ENCODE measurements at places on chromosomes 16 and 17.

DNA sequence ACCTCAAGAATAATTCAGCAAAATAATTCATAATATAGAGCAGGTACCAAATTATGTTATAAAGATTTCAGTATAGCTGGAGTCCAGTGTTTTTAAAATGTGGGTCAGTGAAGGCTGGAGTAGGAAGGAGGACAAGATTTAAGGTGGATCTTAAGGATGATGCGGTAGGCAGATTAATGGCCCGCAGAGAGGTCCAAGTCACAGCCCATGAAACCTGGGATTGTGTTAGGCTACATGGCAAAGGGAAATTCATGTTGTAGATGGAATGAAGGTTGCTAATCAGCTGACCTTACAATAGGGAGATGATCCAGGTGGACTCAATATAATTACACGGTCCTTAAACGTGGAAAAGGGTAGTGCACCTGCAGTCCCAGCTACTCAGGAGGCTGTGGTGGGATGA is 6.2 kb upstream of the IRF8 start:
- H3K27me3 ChIP-seq: peaks cover 95% of the 10 kb centered on the region
- H3K36me3 ChIP-seq: no peaks in the 10 kb centered on the region
- no peak for DNase-seq
- H3K4me1 ChIP-seq: peaks cover 9% of the 10 kb centered on the region
- no peak overlapping the region for H3K27ac ChIP-seq
- no peak overlapping the region for H3K4me3 ChIP-seq

- H3K4me3 ChIP-seq: no peak overlapping the region
- no peak for DNase-seq
- H3K27ac ChIP-seq: no peak overlapping the region
- H3K36me3 ChIP-seq: no peaks in the 10 kb centered on the region
Observed at GRCh38 chr16:13036600-13036999, 135.2 kb downstream of the SHISA9 start.

GRCh38 chr17:51064061-51064735 is 56.5 kb downstream of the SPAG9 start:
- no peaks in the 10 kb centered on the region for H3K4me1 ChIP-seq
- H3K27ac ChIP-seq: no peak overlapping the region
- H3K4me3 ChIP-seq: no peak overlapping the region
- H3K36me3 ChIP-seq: no peaks in the 10 kb centered on the region
- no peaks in the 10 kb centered on the region for H3K27me3 ChIP-seq

- peaks cover 27% of the 10 kb centered on the region for H3K4me1 ChIP-seq
- no peak overlapping the region for H3K27ac ChIP-seq
- H3K36me3 ChIP-seq: peaks cover 6% of the 10 kb centered on the region
- no peaks in the 10 kb centered on the region for H3K27me3 ChIP-seq
- H3K4me3 ChIP-seq: no peak overlapping the region
Observed at GRCh38 chr17:75630071-75630917, 2.9 kb upstream of the SMIM5 start.

- H3K36me3 ChIP-seq: no peaks in the 10 kb centered on the region
- no peaks in the 10 kb centered on the region for H3K4me1 ChIP-seq
- H3K27ac ChIP-seq: no peak overlapping the region
- H3K4me3 ChIP-seq: no peak overlapping the region
- no peaks in the 10 kb centered on the region for H3K27me3 ChIP-seq
Observed at GRCh38 chr16:26649381-26650045, 417.2 kb upstream of the C16orf82 start.

GRCh38 chr17:57401556-57402488 is 145.5 kb downstream of the MSI2 start:
- H3K36me3 ChIP-seq: no peaks in the 10 kb centered on the region
- H3K27me3 ChIP-seq: no peaks in the 10 kb centered on the region
- no peak overlapping the region for H3K4me3 ChIP-seq
- H3K27ac ChIP-seq: no peak overlapping the region
- DNase-seq: no peak
- no peaks in the 10 kb centered on the region for H3K4me1 ChIP-seq

- no peaks in the 10 kb centered on the region for H3K27me3 ChIP-seq
- H3K4me3 ChIP-seq: no peak overlapping the region
- no peaks in the 10 kb centered on the region for H3K36me3 ChIP-seq
Observed at GRCh38 chr16:49886554-49887094, 30.7 kb upstream of the ZNF423 start.

GRCh38 chr17:45992175-45992574 is 6.9 kb upstream of the STH start:
- H3K4me1 ChIP-seq: peaks cover 9% of the 10 kb centered on the region
- no peaks in the 10 kb centered on the region for H3K27me3 ChIP-seq

GRCh38 chr16:66605177-66605978 is 874 bp downstream of the CMTM3 start:
- peak overlapping the region; percentile 91 for H3K27ac ChIP-seq
- no peak for DNase-seq
- H3K36me3 ChIP-seq: peaks cover 17% of the 10 kb centered on the region

GRCh38 chr16:67528870-67529581 is 397 bp downstream of the RIPOR1 start:
- H3K4me3 ChIP-seq: peak overlapping the region; percentile 87
- no peaks in the 10 kb centered on the region for H3K27me3 ChIP-seq
- peak overlapping the region; percentile 91 for H3K27ac ChIP-seq
- peaks cover 23% of the 10 kb centered on the region for H3K4me1 ChIP-seq
- no peaks in the 10 kb centered on the region for H3K36me3 ChIP-seq

DNA sequence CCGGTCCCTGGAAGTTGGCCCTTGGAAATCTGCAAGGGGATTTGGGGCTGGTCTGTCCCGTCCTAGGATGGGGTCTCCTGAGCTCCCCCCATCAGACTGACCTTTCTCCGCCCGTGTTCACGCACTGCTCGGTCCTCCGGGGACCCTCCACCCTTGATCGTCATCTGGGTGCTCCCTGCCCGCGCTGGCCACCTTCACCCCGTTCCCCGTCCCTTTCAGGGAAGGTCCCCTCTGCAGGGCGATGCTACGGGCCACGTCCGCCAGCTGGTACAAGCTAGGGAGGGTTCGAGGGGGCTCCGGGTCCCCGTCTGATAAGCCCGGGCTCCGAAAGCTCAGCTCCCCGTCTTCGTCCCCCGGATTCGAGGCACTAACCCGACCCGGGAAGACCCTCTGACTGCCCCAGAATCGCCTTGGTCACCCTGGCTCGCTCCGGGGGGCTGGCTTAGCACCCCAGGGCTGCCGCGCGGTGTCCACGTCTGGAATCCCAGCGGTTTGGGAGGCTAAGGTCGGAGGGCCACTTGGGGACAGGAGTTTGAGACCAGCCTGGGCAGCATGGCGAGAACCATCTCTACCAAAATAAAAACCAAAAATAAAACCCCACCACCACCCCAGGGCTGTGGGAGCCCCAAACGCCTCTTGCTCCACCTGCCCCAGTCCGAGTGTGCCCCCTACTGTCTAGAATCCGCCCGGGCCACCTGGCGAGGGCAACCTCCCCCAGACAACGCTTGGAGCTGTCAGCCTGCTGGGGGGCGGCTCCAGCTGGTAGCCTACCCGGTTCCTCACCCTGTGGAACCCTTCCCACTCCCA is 1.1 kb upstream of the SLC43A2 start:
- H3K4me1 ChIP-seq: peaks cover 20% of the 10 kb centered on the region
- H3K27me3 ChIP-seq: no peaks in the 10 kb centered on the region
- H3K36me3 ChIP-seq: no peaks in the 10 kb centered on the region
- H3K27ac ChIP-seq: peak overlapping the region; percentile 95
- DNase-seq: no peak
- peak overlapping the region; percentile 60 for H3K4me3 ChIP-seq

- no peak for DNase-seq
- H3K27me3 ChIP-seq: no peaks in the 10 kb centered on the region
- peak overlapping the region; percentile 85 for H3K27ac ChIP-seq
- H3K36me3 ChIP-seq: peaks cover 39% of the 10 kb centered on the region
- peak overlapping the region; percentile 92 for H3K4me3 ChIP-seq
- peaks cover 6% of the 10 kb centered on the region for H3K4me1 ChIP-seq
Observed at GRCh38 chr17:49414271-49414621, 436 bp downstream of the PHB1 start.

DNA sequence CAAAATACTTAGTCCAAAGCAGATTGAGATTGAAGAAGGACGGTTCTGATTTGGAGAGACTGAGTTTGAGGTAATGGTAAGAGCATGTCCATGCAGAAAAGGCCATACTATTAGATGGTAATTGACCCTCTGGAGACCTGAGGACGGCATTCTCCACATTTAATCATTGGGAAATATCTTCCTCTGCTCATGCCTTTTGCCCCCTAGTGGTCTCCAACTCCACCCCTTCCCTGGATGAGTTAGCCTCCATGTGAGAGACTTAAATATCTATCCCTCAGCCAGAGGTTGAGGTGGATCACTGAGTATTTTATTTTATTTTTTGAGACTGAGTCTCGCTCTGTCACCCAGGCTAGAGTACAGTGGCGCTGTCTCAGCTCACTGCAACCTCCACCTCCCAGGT is 10.4 kb upstream of the OR3A1 start:
- H3K27me3 ChIP-seq: no peaks in the 10 kb centered on the region
- no peak for DNase-seq
- no peak overlapping the region for H3K27ac ChIP-seq

DNA sequence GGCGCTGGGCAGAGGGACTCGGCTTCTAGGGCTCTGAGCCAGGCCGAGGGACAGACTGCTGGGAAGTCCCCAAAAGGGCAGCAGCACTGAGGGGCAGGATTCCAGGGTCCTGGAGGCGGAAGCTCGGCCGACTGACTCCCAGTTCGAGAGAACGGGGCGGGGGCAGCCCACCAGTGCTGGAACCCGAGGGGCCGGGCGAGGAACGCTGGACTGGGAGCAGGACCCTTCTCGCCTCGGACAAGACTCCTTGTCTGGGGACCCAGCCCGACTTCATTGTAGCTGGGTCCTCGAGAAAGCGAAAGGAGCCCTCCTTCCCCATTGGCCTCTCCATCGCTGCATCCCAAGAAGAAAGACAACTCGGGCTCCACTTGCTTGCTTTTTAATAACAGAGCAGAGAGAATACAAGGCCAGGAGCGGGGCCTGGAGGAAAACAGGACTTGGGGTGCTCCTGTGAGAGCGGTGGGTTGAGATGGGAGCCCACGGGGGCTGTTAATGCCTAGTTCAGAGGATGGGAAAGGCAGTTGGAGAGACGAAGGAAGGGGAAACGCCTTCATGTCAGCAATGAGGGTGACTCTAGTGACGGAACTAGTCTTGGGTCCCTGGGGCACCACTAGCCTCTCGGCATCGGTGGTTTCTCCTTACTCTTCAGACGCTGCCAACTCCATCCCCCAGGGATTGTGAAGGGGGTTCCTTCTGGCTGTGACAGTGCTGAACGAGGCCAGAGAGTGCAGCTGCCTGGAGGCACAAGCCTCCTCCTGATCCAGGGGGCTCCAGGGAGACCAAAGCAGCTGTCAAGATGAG is 492 bp upstream of the CAMTA2 start:
- no peaks in the 10 kb centered on the region for H3K36me3 ChIP-seq
- H3K4me1 ChIP-seq: peaks cover 23% of the 10 kb centered on the region
- no peak for DNase-seq
- peak overlapping the region; percentile 98 for H3K27ac ChIP-seq
- no peaks in the 10 kb centered on the region for H3K27me3 ChIP-seq
- H3K4me3 ChIP-seq: peak overlapping the region; percentile 99

GRCh38 chr17:40345161-40345993 is 19.2 kb downstream of the GJD3 start:
- H3K36me3 ChIP-seq: no peaks in the 10 kb centered on the region
- DNase-seq: no peak
- H3K4me1 ChIP-seq: peaks cover 81% of the 10 kb centered on the region
- H3K27me3 ChIP-seq: no peaks in the 10 kb centered on the region
- H3K4me3 ChIP-seq: peak overlapping the region; percentile 73

DNA sequence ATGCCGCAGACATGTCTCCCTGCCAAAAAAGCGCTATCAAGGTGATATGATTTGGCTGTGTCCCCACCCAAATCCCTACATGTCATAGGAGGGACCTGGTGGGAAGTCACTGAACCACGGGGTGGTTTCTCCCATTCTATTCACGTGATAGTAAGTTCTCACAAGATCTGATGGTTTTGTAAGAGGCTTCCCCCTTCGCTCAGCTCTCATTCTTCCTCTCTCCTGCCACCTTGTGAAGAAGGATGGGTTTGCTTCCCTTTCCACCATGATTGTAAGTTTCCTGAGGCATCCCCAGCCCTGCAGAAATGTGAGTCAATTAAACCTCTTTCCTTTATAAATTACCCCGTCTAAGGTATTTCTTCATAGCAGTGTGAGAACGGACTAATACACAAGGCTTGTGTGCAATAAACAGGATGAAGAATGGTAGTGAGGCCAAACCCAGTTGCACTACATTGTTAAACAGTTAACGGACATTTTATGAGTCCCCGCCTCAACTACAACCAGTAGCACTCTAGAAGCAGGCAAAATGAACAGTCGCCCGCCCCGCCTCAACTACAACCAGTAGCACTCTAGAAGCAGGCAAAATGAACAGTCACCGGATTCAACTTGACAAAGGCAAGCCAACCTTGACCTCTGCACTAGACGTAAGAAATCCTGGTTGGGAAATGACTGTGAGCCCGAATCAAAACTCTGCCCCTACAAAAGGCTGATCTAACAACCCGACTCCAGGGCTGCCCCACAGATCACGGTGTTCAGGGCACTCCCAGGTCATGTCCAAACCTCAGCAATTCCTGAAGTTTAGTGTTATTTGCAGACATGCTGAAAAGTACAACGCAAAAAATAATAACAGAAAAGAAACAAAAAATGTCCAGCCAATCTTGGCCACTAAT is 26.3 kb downstream of the VPS53 start:
- no peak overlapping the region for H3K27ac ChIP-seq
- H3K36me3 ChIP-seq: peaks cover 5% of the 10 kb centered on the region
- H3K4me1 ChIP-seq: no peaks in the 10 kb centered on the region
- DNase-seq: no peak

- DNase-seq: no peak
- H3K27me3 ChIP-seq: no peaks in the 10 kb centered on the region
- no peaks in the 10 kb centered on the region for H3K4me1 ChIP-seq
- no peaks in the 10 kb centered on the region for H3K36me3 ChIP-seq
Observed at GRCh38 chr16:78607465-78607864, 508.0 kb downstream of the WWOX start.

GRCh38 chr17:55177855-55178217 is 86.9 kb upstream of the HLF start:
- no peaks in the 10 kb centered on the region for H3K27me3 ChIP-seq
- no peak overlapping the region for H3K4me3 ChIP-seq
- DNase-seq: no peak
- H3K4me1 ChIP-seq: peaks cover 14% of the 10 kb centered on the region
- H3K36me3 ChIP-seq: no peaks in the 10 kb centered on the region
- no peak overlapping the region for H3K27ac ChIP-seq
